HFFc6 (cell line): ENCODE measurements at places on chromosomes 4 and X. TPM values are rescaled to one million over a fixed set of nuclear protein-coding genes. Genes with fewer than 3 reads are reported as not detected.

DNA sequence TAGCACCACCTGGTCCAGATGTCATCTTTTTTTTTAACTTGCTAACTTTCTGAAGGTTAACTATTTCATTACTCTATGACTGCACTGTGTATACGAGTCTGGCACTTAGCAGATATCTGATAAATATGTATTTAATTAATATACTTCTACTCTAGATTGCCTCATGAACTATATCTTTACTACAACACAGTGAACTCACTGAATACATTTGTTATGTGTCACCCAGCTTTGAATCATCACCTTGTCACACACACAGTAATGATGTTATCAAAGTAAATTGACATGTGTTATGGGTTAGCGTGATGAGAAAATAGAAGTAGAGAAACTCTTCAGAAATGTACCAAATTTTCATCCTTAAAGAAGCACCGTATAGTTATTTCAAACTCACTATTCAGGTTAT lies 419.3 kb upstream of the ADGRL3 start:
- no peak for DNase-seq

DNA sequence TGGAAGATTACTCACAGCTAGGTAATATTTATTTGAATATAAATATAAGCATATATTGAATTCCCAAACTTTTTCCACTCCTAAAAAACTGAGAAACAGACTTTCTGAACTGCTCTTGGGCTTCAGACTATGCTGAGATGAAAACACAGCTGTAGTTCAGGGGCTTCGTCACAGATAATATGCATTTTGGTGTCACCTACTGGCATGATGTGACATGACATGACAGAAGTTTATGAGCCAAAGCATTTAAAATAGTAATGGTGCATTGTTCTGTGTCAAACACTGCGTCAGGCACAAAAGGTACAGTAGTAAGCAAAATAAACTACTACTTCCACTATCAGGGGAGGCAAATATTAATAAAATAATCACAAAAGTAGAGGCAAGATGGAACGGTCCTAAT lies 171.3 kb downstream of the BTC start:
- peak; percentile 27 for DNase-seq

- no peak for DNase-seq
Observed at GRCh38 chr4:11427121-11427996, 1.3 kb downstream of the HS3ST1 start.

GRCh38 chr4:30867427-30867826 lies 147.3 kb downstream of the PCDH7 start:
- DNase-seq = no peak

DNA sequence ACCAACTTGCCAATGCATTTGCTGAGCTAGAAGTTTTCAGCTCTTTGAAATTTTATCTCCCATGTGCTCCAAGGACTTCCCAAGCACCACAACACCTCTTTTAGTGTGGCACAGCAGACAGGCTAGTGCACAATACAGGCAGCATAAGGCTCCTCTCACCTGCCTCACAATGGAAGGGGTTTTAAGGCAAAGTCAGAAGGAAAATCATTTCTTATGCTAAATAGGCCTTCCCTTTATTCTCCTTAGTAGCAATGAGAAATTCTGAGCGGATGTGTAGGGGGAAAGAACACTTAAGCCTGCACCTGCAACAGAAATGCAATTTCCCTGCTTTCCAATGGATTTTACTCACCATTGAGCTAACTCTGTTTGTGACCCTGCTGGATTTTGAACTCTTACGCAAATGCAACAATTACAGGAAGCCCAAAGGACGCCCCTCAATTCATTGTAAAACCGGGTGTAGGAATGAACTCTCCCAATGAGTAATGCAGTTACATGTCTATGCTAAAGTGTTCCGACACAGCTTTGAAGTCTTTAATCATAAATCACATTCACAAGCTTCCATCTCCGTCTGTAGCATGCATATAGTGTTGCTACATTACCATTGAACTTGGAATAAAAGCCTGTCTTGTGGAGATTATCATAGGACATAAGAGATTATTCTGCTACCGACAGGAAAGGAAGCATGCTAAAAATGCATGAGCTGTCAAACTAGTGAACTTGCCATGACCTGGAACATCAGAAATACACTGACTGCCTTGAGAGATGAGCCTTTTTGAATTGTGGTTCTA lies 1084.9 kb downstream of the RPA4 start:
- no peak for DNase-seq

DNA sequence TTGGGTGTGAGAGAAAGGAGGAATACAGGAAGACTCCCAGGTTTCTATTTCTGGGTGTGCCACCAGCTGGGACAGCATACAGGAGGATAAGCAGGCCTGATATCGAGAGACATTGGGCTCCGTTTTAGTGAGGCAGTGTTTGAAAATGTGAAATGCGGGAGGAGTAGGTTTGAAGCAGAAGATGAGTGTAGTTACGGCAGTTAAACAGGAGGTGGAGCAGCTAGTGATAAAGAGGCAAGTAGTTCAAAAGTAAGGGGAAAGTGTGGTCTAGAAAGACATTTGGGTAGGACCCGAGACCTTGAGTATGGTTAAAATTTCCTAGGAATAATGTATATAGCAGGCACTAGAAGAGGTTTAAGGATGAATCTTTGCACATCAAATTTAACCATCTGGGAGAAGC lies 42.4 kb downstream of the DCUN1D4 start:
- no peak for DNase-seq

DNA sequence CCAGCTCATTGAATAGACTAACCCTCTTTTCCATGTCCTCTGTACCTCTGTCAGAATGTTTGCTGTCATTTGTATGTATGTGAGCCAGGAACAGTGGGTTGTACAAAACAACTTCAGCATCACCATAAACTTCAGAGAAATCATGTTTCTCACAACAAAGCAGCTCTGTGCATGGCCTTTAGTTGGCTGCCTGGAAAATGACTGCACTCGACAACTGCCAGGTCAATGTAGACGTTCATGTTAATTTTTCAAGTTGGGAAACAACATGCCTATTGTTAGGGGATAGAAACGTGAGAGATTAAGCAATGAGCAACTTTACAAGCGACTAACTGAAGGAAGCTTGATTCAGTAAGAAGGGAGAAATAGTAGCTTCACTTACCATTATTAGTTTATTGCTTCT lies 17.9 kb upstream of the CXCL11 start:
- DNase-seq = no peak

DNA sequence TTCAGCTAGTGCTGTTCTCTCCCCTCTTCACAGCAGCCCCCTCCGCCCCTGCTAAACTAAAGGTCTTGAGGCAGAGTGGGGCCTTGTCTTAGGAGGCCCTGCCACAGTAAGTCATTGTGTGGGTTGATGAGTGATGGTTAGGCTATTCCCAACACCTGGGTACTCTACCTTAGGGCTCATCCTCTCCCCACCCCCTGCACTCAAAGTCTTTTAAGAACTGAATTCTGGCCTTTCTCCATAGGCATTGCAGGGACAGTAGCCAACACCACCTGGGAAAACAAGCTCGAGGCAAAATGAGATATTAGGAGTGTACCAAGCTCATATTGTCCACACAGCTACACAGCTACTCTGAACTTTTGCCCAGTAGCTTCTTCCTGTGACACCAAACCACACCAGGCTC lies 42.5 kb downstream of the RAB40AL start:
- no peak for DNase-seq

GRCh38 chr4:154084864-154085263 lies 296.0 kb upstream of the SFRP2 start:
- DNase-seq = no peak

GRCh38 chr4:145418739-145419138 lies 62.9 kb upstream of the SMAD1 start:
- no peak for DNase-seq

- peak; percentile 21 for DNase-seq
Observed at GRCh38 chrX:41889317-41890025, 33.9 kb downstream of the CASK start.

DNA sequence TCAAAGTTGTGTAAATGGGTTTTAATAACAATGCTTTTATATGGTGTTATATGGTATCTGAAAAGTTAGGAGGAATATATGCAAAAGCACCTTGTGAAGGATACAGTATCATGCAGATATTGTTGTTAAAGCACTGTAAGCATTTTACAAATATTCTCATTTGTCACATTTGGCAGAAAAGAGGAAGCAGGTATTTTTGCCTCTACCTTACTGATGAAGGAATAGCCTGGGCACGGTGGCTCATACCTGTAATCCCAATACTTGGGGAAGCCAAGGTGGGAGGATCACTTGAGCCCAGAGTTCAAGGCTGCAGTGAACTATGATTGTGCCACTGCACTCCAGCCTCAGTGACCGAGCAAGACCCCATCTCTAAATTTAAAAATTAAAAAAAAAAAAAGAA lies 12.2 kb upstream of the GDPD2 start:
- no peak for DNase-seq

GRCh38 chr4:64893205-64893604 lies 484.0 kb upstream of the TECRL start:
- DNase-seq = no peak

DNA sequence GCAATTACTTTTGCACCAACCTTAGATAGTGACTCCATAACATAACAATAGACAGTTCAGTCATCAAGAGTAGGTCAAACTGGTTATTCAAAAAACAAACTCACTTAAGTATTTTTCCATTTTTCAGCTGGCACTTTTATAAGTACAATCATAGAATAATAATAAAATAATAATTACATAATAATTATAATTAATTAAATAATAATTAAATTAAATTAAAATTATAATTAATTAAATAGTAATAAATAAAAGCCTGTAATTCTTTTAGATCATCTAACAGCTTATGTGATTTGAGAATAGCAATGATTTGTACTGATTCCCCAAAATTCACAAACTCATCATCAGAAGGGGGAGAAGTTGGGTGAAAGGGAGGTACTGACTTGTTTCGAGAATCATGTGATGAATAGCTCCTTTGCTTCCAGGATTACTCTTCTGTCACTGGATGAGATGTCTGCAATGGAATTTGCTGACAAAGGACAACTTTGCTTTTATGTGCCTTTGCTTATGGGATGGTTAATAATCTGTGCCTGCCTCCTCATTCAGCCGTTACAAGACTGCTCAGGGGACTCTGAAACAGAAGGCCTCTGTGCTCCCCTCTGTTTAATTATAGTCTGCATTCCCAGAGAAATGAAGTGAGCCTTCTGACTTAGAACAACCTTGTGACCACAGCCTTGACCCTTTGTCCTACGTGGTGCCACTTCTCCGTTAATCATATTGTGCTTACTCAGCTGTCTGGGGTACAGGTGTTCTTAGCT lies 104.8 kb upstream of the ENPEP start:
- no peak for DNase-seq

- DNase-seq = peak; percentile 84
Observed at GRCh38 chr4:140237616-140238350, 83.8 kb upstream of the MAML3 start.

GRCh38 chr4:6121941-6122340 lies 78.4 kb downstream of the JAKMIP1 start:
- no peak for DNase-seq

GRCh38 chr4:17722356-17722700 lies 59.1 kb downstream of the FAM184B start:
- no peak for DNase-seq

- no peak for DNase-seq
Observed at GRCh38 chrX:149456476-149457245, 48.4 kb downstream of the IDS start.

- DNase-seq = no peak
Observed at GRCh38 chr4:41290479-41290878, 33.8 kb downstream of the UCHL1 start.

Gene RPS6KA6
- 5.3 to 8.6 TPM (median 5.6 TPM) in 3 replicates for total RNA-seq

Gene PF4V1
- total RNA-seq = not detected in 3 replicates

Gene TMPRSS11B
- total RNA-seq = not detected in 2 replicates

Gene S100G
- total RNA-seq = not detected in 3 replicates

Gene CXCR3
- not detected in 3 replicates for total RNA-seq

Gene WDR17
- not detected in 3 replicates for total RNA-seq
